ENCODE measurements at places on chromosomes 12 and 14. TPM values are rescaled to one million over a fixed set of nuclear protein-coding genes. Genes with fewer than 3 reads are reported as not detected.

LBHD2 gene
- not detected for total RNA-seq

SERPINA5 gene
- total RNA-seq, result 1.2 TPM

- no peaks in the 10 kb centered on the region for H3K27me3 ChIP-seq
- peaks cover under 1% of the 10 kb centered on the region for H3K36me3 ChIP-seq
- no peak overlapping the region for H3K27ac ChIP-seq
Observed at GRCh38 chr14:23209651-23210423, 26.4 kb upstream of the SLC7A8 start.

GRCh38 chr12:53174881-53175491 lies 5.5 kb upstream of the ZNF740 start:
- DNase-seq, result peak; percentile 94
- H3K27ac ChIP-seq, result no peak overlapping the region

CNTN1 gene
- total RNA-seq, result 6.5 TPM

DNA sequence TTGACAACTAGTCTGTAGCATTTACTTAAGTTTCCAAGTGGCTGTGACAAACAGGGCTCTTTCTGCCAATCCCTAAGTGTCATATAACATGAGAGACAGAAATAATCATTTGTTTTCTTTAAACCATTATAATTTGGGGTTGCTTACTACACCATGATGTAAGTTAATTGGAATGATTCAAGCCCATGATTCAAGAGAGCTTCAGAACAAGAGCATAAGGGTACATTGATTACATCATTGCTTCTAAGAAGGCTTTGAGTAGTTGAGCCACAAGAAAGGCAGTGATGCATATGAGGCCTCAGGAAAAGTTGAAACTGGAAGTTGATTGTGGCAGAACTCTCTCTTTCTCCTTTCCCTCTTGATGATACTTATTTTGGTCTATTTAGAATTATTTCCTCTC lies 444.0 kb downstream of the CCER1 start:
- no peak overlapping the region for H3K4me3 ChIP-seq
- peaks cover 6% of the 10 kb centered on the region for H3K4me1 ChIP-seq
- no peaks in the 10 kb centered on the region for H3K36me3 ChIP-seq
- H3K27ac ChIP-seq, result no peak overlapping the region
- no peaks in the 10 kb centered on the region for H3K27me3 ChIP-seq
- DNase-seq, result no peak

PPP4R4 gene
- total RNA-seq, result 3.9 TPM

DNA sequence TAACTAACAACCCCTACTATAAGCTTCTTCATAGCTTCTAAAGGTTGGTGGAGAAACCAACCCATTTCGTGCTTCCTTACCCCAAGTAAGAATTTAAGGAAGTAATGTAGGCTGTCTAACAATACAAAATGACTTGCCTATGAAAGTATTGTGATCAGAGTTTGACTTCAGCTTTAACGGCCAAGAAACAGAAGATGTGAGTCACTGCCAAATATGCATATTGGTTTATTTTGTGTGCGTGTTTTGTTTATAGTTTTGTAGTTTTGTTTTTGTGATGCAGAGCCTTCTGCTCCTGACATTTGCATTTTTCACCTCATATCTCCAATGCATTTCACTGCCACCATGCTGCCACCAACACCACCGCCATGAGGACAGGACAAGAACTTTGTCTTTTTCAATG lies 146.0 kb downstream of the FBXL14 start:
- H3K36me3 ChIP-seq, result peaks cover 17% of the 10 kb centered on the region
- H3K4me1 ChIP-seq, result peaks cover 4% of the 10 kb centered on the region
- DNase-seq, result no peak
- H3K27ac ChIP-seq, result no peak overlapping the region

RESF1 gene
- total RNA-seq, result 172 TPM

ERBB3 gene
- 51.2 TPM for total RNA-seq

ACRBP gene
- total RNA-seq, result 1.3 TPM

RECQL gene
- 42.9 TPM for total RNA-seq

CYP27B1 gene
- total RNA-seq, result 6.1 TPM

ZC3H10 gene
- 8.9 TPM for total RNA-seq

GRCh38 chr14:31926652-31927347 lies 150.3 kb upstream of the ARHGAP5 start:
- peaks cover 3% of the 10 kb centered on the region for H3K4me1 ChIP-seq
- no peaks in the 10 kb centered on the region for H3K36me3 ChIP-seq
- H3K27me3 ChIP-seq, result no peaks in the 10 kb centered on the region
- DNase-seq, result no peak

ADAMTS20 gene
- 2.1 TPM for total RNA-seq

DNA sequence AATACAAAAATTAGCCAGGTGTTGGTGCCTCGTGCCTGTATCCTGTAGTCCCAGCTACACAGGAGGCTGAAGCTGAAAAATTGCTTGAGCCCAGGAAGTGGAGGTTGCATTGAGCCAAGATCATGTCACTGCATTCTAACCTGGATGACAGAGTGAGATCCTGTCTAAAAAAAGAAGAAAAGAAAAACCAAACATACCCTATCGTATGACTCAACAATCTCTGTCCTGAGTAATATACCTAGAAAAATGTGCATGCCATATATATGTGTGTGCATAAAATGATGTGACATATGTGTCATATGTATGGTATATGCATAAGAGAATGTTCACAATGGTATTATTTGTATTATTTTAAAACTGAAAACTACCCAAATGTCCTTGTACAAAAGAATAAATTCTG lies 261.5 kb upstream of the CLEC14A start:
- H3K27me3 ChIP-seq, result no peaks in the 10 kb centered on the region
- no peaks in the 10 kb centered on the region for H3K36me3 ChIP-seq
- no peaks in the 10 kb centered on the region for H3K4me1 ChIP-seq

GRCh38 chr12:48824905-48825304 lies 6.6 kb downstream of the CACNB3 start:
- H3K36me3 ChIP-seq, result peaks cover 62% of the 10 kb centered on the region
- no peak overlapping the region for H3K4me3 ChIP-seq
- no peaks in the 10 kb centered on the region for H3K4me1 ChIP-seq
- H3K27ac ChIP-seq, result no peak overlapping the region
- DNase-seq, result no peak

- no peaks in the 10 kb centered on the region for H3K36me3 ChIP-seq
- H3K4me3 ChIP-seq, result no peak overlapping the region
- DNase-seq, result no peak
- H3K27ac ChIP-seq, result no peak overlapping the region
- no peaks in the 10 kb centered on the region for H3K4me1 ChIP-seq
Observed at GRCh38 chr12:104699489-104700190, 242.9 kb downstream of the CHST11 start.

DNA sequence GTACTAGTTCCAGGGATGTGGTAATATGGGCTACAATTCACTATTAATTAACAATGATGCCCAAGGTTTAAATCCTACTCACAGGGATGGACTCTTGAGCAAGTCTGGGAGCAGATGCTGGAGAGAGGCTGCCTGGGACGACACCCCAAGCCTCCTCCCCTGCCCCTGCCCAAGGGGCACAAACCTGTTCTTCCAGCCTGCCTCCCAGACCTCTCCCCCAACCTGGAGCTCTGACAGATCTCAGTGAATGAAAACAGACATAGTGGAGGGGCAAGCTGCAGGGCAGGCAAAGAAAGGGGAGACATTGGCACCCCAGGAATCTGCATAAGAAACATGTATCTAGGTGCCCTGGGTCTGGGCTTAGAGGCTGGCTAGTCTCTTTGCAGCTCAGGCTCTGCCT lies 5.8 kb downstream of the KDM2B start:
- peaks cover 6% of the 10 kb centered on the region for H3K4me1 ChIP-seq
- DNase-seq, result no peak
- H3K27ac ChIP-seq, result no peak overlapping the region
- H3K27me3 ChIP-seq, result no peaks in the 10 kb centered on the region

- DNase-seq, result peak; percentile 78
- peaks cover 4% of the 10 kb centered on the region for H3K27me3 ChIP-seq
- H3K4me1 ChIP-seq, result no peaks in the 10 kb centered on the region
- no peak overlapping the region for H3K27ac ChIP-seq
- no peaks in the 10 kb centered on the region for H3K36me3 ChIP-seq
- peak overlapping the region; percentile 75 for H3K4me3 ChIP-seq
Observed at GRCh38 chr12:202081-202731, 11.8 kb downstream of the SLC6A12 start.

SLCO1B1 gene
- 0.09 TPM for total RNA-seq

DNA sequence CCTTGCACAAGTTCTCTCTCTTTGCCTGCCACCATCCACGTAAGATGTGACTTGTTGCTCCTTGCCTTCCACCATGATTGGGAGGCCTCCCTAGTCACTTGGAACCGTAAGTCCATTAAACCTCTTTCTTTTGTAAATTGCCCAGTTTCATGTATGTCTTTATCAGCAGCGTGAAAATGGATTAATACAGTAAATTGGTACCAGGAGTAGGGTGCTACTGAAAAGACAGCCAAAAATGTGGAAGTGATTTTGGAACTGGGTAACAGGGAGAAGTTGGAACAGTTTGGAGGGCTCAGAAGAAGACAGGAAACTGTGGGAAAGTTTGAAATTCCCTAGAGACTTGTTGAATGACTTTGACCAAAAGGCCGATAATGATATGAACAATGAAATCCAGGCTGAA lies 27.9 kb downstream of the STYK1 start:
- H3K27me3 ChIP-seq, result no peaks in the 10 kb centered on the region
- no peak overlapping the region for H3K4me3 ChIP-seq
- no peaks in the 10 kb centered on the region for H3K4me1 ChIP-seq
- no peak overlapping the region for H3K27ac ChIP-seq
- peaks cover 29% of the 10 kb centered on the region for H3K36me3 ChIP-seq

CISTR gene
- total RNA-seq, result not detected

DNA sequence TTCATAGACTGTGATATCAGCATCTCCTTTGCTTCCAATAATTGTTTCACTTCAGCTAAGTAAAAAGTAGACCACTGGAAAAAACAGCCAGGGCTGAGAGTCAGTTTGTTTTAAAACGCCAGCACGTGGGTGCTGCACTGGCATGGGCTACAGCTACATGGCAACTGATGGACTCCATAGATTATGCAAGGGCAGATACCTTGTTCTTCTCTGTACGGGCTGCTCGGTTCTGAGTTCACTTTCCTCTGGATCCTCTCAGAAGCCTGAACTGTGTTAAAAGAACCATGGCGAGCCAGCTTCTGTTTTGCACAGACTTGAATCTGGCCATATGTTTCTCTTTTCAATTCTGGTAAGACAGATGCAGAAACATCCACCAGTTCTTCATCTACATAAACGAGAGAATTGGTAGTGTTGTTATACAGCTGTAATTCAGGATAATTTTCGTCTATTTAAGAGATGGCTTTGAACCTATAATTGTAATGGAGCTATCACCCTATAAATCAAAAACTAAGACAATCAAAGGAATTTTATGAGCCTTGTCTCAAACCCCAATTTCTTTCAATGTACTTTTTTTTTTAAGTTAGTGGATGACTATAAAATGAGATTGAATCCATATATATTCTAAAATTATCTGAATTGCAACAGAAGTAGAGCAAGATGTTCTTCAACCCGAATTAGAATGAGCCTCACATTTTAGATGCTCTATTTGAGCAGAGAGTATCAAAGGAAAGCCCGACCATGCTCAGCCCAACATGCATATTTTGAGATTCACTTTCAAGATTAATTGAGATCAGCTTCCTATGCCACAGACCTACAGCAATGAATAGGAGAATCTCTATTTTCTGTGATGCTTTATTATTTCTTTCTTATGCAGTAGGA lies 31.5 kb downstream of the E2F7 start:
- no peak overlapping the region for H3K27ac ChIP-seq
- H3K4me1 ChIP-seq, result no peaks in the 10 kb centered on the region
- peaks cover 88% of the 10 kb centered on the region for H3K36me3 ChIP-seq
- no peak overlapping the region for H3K4me3 ChIP-seq
- no peaks in the 10 kb centered on the region for H3K27me3 ChIP-seq

RNF212B gene
- total RNA-seq, result 0.39 TPM

- H3K36me3 ChIP-seq, result no peaks in the 10 kb centered on the region
- no peaks in the 10 kb centered on the region for H3K4me1 ChIP-seq
- no peak overlapping the region for H3K27ac ChIP-seq
Observed at GRCh38 chr14:59788176-59788575, 82.4 kb downstream of the RTN1 start.

DNA sequence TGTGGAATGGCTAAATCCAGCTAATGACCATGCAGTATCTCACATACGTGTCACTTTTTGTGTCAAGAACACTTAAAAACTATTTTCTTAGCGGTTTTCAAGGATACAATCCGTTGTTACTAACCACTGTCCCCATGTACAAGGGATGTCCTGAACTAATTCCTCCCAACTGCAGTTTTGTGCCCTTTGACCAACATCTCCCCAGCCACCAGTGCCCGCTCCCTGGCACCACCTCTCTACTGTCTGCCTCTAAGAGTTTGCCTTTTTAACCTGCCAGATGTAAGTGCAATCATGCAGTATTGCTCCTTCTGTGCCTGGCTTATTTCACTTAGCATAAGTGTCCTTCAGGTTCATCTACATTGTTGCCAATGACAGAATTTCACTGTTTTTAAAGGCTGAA lies 315.7 kb downstream of the TMEM121 start:
- H3K27ac ChIP-seq, result no peak overlapping the region
- DNase-seq, result no peak
- H3K36me3 ChIP-seq, result peaks cover 27% of the 10 kb centered on the region
- no peaks in the 10 kb centered on the region for H3K27me3 ChIP-seq

- DNase-seq, result no peak
- no peaks in the 10 kb centered on the region for H3K4me1 ChIP-seq
- H3K27ac ChIP-seq, result no peak overlapping the region
- H3K4me3 ChIP-seq, result no peak overlapping the region
Observed at GRCh38 chr14:76203086-76204001, 51.6 kb downstream of the GPATCH2L start.

GRCh38 chr12:82645414-82645813 lies 41.3 kb upstream of the TMTC2 start:
- H3K36me3 ChIP-seq, result no peaks in the 10 kb centered on the region
- no peak overlapping the region for H3K4me3 ChIP-seq
- H3K4me1 ChIP-seq, result no peaks in the 10 kb centered on the region
- DNase-seq, result no peak
- H3K27ac ChIP-seq, result no peak overlapping the region

DNA sequence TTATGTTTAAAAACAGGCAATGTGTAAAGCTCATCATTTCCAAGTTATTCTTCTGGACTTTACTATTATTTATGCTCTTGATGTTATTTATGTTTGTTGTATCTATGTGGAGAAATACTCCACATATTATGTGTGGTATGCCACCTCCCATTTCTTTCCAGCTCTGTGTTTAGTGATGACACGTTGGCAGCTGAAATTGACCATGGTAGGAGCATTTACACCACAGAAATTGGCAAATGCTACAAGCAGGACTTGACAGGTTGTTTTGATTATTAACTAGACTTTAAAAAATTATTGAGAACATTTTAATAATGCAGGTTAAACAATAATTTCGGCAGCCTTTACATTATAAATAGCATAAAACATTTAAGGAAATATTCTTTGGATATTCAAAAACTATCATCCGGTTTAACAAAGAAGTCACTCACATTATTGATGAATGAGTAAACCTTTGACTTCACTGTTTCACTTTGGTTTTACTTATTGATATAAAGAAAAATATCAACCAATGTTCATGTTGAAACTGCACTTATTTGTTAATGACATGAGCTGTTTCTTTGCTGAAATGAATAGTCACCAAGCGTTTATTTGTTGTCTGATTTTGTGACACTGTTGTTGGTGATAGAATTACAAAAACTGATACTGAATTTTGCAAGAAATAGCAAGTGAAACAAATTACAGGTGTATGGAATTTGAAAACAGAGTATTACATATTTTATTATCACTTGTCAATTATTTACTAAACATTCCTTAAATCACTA lies 76.8 kb downstream of the HMGA2 start:
- H3K27me3 ChIP-seq, result no peaks in the 10 kb centered on the region
- H3K36me3 ChIP-seq, result no peaks in the 10 kb centered on the region
- peaks cover 11% of the 10 kb centered on the region for H3K4me1 ChIP-seq
- no peak overlapping the region for H3K27ac ChIP-seq
- DNase-seq, result no peak

- no peaks in the 10 kb centered on the region for H3K27me3 ChIP-seq
- no peak for DNase-seq
- no peaks in the 10 kb centered on the region for H3K36me3 ChIP-seq
- no peak overlapping the region for H3K27ac ChIP-seq
- H3K4me1 ChIP-seq, result no peaks in the 10 kb centered on the region
Observed at GRCh38 chr14:101508948-101509729, 52.2 kb upstream of the DIO3 start.

EAPP gene
- total RNA-seq, result 34.8 TPM

All from H9 (cell line).